Cerebellar cortex (tissue), 1 donor: ENCODE measurements at places on chromosomes 2 and 18.

- no peak for DNase-seq
Measured at GRCh38 chr18:67400502-67401117, 115.9 kb downstream of the DSEL start.

DNA sequence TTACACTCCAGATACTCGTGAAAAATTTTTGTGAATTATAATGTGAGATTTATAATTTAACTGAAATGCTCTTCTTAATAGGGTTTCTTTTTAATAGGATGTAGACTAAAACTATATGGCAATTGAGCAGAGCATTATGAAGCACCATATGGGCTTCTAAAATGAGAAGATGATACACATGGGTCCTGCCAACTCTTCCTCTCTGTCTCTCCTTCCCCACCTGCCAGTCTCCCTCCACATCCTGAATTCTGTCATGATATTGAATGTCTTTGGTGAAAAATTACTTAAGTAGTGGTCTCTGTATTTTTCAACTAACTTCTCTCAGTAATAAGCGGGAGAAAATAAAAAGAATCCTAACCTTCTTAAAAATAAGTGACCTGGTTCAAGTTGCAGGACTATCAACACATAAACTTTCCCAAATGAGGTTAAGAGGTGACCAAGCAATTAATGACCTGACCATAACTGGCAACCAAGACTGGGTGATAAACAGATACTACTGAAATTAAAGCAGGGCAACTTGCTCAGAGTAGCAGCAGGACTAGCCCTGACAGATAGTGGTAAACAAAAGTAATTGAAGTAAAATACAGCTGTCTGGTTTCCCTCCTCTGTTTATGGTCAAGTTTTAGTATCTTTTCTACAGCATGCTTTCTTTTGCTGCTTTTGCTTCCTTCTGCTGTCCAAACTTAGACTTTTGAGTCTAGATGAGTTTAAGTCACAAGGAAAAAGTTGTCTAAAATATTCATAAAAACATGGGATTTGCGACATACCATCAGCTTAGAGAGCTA lies 117.1 kb upstream of the PDE1A start:
- peak; percentile 79 for DNase-seq

DNA sequence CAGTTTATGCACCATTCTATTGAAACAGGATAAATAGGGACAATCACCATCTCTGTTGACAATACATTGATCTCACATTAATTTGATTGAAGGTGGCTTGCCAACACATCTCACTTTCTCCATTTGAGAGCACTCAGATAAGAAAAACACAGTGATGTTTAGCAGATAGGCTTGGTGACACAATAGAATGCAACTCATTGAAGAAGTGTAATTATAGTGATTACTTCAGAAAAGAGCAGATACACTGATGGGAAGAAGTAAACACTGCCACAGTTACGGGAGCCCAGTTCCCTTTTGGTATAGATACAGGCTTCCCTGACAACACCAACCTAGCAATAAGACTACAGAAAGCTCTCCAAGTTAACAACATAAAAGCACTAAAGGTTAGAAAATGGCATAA lies 89.1 kb downstream of the FIGN start:
- no peak for DNase-seq

DNA sequence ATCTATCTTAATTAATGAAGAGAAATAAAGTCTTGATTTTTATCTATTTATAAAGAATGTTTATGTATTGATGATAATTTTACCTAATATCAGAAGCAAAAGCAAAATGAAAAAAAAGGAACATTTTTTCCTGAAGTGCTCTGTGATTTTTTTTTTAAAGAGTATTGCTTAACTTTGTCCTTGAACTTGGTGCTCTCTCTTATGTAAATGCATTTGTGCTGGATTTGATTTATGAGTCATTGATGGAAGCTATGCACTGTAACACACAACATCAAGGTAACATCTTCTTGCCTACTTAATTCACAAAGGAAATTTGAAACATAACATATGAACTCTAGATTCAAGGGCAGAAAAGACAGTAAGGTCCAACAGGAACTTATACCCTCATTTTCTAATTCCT lies 312.9 kb upstream of the CDH19 start:
- no peak for DNase-seq

DNA sequence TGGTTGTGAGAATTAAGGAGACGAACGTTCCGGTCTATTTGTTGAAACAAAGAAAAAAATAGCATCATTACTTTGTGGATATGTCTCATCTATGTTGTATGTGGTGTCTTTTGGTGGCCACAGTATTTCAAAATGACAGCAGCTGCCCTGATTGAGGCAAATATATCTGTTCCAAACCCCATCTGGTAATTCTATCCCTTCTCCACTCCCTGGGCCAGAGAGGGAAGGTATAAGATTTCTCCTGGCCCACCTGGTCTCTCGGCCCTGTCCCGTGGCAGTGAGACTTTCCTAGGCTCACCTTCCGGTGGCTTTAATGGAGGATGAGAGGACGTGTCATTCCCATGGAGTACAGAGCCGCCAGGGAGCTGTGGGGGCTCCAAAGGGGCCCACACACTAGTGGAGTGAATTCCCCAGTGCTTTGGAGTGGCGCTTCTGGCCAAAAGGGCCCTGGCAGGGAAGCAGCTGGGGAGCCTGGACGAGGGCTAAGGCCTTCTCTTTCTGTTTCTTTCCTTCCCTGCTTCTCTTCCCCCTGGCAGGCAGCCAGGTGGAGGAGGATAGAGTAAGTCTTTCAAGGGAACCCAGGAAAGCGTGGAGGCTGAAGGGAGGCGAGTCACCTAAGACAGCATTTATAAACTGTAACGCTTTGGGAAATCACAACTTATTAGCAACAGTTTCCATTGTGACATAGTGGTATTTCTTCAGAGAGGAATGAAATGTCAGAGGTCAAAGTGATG lies 5.6 kb downstream of the FOSL2 start:
- no peak for DNase-seq
